Left cardiac atrium (tissue), 4 donors: ENCODE measurements at places on chromosomes 2 and 18. TPM values are rescaled to one million over a fixed set of nuclear protein-coding genes. Genes with fewer than 3 reads are reported as not detected.
A peak's percentile ranks its signal among the peaks of the same experiment; 100 is the strongest.

- no peak for DNase-seq
Measured at GRCh38 chr2:99598441-99598840, 108.6 kb upstream of the REV1 start.

DNA sequence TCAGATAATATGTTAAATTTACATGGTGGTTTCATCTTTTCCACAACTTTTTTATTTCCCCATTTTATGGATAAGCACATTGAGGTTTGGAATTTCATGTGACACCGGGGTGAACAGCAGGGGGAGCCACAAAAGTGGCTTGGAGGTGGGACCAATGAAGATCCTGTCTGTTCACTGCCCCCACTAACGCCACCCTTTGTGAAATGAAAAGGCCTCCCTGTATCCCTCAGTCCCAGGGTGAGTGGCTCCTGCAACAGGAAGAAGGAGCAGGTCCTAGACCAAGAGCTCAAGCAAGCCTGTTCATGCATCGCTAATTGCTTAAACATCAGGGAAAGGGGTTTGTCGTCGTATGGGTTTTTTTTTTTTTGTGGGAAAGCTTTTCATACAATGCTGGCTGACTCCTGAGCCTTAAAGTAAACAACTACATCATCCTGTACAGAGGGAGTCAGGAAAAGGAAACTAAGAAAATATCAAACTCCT lies 267.8 kb upstream of the EPAS1 start:
- DNase-seq: no peak

DNA sequence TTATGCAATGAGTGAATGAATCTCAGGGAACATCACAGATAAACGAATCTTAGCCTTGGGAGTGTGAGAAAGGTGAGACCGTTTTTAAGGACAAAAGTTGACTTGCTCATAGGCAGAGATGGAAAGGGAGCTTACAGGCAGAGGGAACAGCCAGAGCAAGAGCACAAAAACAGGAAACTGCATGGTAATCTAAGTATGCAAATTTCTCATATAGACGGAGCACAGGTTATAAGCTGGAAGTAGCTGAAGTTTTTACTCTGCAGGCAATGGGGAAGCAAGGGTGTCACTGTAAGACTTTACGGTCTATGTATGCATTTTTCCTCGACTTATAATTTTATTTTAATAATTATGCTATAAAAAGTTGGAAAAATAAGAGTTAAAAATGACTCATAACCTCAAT lies 44.8 kb upstream of the STRN start:
- no peak for DNase-seq

DNA sequence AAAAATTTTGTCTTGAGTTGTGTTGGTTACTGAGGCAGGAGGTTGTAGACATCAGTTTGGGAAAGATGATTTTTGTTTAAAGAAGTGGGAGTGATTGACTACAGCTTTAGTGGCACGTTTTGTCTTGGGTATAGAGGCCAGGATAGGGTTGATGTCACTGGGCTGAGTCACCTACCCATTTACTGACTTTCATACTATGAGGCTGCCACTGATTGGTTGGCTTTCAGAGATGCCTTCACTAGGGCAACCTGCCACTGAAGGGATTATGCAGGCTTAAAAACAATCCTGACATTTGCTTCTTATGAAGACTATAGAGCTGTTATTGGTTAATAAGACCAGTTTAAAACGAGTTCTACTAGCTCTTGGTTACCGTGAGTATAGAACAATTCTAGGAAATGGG lies 479.1 kb downstream of the SOX11 start:
- DNase-seq: no peak

- peak; percentile 18 for DNase-seq
Measured at GRCh38 chr2:71601136-71602114, 148.1 kb downstream of the DYSF start.

DNA sequence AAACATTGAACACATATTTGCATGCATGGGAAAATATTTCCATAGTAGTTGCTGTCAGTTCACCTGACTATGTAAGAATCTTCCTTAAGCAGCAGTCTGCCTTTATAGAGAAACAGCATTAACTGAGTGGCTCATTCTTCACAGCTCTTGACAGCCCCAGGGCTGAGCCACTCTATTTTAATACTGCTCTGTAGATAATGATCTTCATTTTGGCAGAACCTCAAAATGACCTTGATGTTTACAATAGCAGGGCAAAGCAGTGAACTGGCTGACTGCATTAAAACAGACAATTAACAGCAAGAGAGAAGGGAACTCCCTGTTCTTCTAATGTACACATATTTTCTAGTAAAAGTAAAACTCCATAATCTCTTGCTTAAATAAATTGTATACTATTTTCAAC lies 580.6 kb upstream of the SOX11 start:
- DNase-seq: no peak

GRCh38 chr2:83331810-83332209 lies 1127.3 kb downstream of the SUCLG1 start:
- DNase-seq: no peak

DNA sequence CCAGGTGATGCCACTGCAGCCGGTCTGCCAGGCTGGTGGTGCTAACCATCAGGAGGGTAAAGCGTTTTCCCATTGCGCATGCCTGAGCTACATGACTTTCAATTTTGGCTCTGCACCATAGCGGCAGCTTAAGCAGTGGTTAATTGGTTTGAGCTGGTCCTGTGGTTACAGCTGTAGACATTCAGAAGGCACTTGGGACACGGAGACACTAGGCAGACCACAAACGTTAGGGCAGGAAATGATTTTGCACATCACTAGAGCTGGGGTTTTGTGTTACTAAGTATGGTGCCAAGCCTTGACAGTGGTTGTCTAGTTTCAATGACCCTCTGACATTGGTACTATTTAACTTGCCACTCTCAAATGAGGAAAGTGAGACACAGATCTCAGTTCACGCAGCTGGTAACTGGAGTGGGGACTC lies 28.9 kb upstream of the CNOT11 start:
- no peak for DNase-seq

GRCh38 chr2:130836501-130837174 lies at the start of gene ARHGEF4:
TSS of gene ARHGEF4 (plus strand) at chr2:130836914. CDS start at chr2:130836954, 40 bp downstream.
- DNase-seq: no peak

DNA sequence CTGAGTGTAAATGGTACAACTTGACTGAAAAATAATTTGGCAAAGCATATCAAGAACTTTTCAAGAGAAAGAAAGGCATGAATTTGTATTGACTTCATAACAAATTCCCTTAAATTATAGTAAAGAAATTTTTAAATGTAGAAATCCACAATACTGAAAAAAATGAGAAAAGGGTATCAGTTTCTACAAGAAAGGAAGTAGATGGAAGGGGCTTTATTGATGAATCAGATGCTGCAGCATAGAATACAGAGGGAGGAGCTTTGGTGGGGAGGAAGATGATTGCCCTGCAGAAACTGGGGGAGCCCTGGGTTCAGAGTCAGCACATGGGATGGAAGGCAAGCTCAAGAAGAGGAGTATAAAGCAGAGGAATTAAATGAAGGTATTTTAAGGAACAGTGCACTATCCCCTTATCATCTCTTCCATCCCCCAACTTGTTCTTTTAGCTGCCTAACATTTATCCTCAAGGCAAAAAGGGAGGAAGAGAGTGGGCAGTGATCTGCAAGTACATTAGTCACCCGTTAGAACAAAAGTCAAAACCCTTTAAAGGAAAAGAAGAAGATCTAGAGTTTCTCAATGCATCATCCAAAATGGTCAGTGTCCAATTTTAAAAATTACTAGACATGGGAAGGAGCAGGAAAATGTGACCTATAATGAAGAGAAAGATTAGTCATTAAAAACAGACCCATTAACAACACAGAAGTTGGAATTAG lies 77.7 kb downstream of the KCTD18 start:
- no peak for DNase-seq

DNA sequence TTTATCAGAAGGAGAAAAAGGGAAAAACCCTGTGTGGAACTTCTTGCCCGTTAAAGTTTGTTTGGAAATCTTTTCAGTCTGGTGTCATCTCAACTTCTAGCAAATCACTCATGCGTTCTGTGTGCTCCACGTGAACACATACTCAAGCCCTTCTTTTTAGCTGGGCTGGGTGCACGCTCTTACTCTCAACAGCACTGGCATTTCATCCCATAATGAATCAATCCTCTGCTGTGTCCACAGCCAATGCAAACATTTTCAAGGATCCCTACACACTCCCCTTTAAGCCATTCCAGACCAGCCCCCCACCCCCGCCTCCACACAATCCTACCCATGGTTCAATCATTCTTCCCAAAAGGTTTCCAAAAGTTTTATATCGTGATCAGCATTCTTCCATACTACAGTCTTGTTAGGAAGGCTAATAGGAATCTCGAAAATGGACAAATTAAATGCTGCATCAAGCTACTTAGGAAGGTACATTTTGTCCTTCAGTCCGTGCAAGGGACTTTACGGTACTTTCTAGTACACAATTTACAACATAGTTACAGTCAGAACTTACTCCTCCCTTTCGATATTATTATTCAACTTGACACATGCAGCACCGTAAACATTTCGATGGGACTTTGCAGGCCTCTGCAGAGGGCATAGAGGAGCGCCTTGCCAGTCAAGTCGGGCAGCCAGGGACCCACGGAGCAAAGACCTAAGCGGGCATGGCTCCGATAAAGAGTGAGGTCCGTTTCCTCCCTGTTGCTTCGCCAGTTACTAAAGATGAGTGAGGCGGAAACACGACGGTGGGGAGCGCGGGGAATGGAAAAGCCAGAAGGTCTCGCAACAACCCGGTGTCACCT lies 1.4 kb downstream of the PTGR3 start:
- DNase-seq: no peak

DNA sequence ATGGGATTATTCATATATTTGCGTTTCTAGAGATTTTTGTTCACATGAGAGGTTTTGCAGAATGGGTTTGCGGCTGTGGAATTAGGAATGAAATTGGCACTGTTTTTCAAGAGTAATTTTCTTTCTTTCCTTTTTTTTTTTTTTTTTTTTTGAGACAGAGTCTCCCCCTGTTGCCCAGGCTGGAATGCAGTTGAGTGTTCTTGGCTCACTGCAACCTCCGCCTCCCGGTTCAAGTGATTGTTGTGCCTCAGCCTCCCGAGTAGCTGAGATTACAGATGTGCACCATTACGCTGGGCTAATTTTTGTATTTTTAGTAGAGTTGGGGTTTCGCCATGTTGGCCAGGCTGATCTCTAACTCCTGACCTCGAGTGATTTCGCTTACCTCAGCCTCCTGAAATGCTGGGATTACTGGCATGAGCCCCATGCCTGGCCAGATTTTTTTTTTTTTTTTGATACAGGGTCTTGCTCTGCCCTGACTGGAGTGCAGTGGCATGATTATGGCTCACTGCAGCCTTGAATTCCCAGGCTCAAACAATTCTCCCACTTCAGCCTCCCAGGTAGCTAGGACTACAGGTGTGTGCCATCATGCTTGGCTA lies 65.3 kb downstream of the MIB1 start:
- no peak for DNase-seq

DNA sequence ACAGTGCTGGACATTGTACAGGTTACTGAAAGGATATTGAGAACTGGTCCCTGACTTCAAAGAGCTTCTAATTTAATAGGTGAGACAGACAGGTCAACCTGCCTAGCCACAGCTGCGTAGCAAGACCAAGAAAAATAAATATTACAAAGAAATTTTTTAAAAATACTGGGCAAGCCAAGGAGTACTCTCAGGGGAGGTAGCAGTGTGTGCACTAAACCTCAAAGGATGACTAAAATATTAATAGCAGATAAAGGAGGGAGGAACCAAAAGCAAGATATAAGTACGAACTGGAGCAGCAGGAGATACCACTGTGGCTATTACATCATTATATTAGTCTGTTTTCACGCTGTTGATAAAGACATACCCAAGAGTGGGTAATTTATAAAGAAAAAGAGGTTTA lies 14.9 kb downstream of the SCG2 start:
- no peak for DNase-seq

DNA sequence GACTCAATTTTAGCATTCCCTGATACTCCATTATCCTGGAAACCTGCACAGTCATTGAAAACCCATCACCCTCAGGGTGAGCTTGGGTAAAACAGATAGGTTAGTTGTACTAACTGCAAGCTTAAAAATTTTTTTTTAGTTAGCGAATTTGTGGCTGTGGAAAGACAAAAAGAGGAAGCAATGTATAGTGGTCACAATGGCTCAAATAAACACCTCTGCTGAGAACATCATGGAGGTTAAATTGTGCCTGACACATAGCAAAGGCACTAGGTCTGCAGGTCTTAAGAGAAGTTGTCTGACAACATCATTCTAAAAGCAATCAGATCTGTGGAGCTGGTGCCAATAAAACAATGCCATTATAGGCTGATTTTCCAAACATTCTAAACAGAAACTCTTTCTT lies 84.4 kb upstream of the CAVIN2 start:
- DNase-seq: no peak

GRCh38 chr2:127094509-127095366 lies 12.2 kb downstream of the BIN1 start:
- DNase-seq: peak; percentile 57

- DNase-seq: no peak
Measured at GRCh38 chr2:122486705-122487415, 731.4 kb downstream of the TSN start.

DNA sequence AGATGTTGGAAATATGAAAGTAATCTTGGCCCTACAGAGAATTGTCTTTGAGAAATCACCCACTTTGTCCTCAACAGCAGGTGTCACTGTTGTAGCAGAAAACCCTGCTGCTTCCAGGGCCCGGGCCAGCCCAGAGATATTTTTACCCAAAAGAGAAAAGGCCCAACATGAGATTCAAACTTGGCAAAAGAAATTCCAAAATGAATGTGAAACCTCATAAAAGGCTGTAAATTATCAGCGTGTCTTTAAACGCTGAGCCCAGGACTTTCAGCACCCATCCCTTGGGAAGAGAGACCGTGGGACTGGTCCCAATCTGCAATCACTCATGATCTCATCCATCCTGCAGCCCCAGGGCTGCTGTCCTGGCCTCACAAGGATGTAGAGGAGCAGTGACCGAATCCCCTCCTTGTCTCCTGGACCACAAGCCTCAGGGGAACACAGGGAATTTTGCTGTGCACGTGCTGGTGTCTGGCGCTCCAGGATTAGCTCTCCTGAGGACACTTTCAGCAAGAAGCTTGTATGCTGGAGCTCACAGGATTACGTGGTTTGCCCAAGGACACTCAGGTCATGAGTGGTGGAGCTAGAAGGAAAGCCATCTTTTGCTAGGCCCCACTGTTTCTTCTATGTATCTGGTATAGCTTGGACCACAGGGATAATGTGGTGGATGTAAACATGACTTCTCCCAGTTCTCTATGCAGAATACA lies 202.1 kb downstream of the RNF144A start:
- no peak for DNase-seq

GRCh38 chr2:204027091-204027490 lies 90.5 kb downstream of the ICOS start:
- no peak for DNase-seq

- DNase-seq: no peak
Measured at GRCh38 chr2:146238254-146238966, 1606.4 kb upstream of the ACVR2A start.

GRCh38 chr18:77061281-77061945 lies 71.2 kb downstream of the MBP start:
- no peak for DNase-seq

GRCh38 chr2:83058683-83059082 lies 1400.4 kb downstream of the SUCLG1 start:
- no peak for DNase-seq

LYG1 gene
- total RNA-seq: 0.47 TPM

MATN3 gene
- 0.52 TPM for total RNA-seq

MC2R gene
- total RNA-seq: not detected

ALPP gene
- not detected for total RNA-seq

ALK gene
- total RNA-seq: 0.21 TPM

ZNF513 gene
- 9.4 TPM for total RNA-seq

GATA6 gene
- 59.6 TPM for total RNA-seq

ANKRD62 gene
- total RNA-seq: not detected

GNLY gene
- total RNA-seq: 2.8 TPM

FTCDNL1 gene
- 7.8 TPM for total RNA-seq

SLC19A3 gene
- 14.2 TPM for total RNA-seq

FKBP1B gene
- total RNA-seq: 5.3 TPM

RGPD3 gene
- 0.10 TPM for total RNA-seq

SMC6 gene
- 12.8 TPM for total RNA-seq

RTP5 gene
- 0.12 TPM for total RNA-seq

GPR155 gene
- 13.3 TPM for total RNA-seq
